Non-pigmented ciliary epithelial cell (primary cell): ENCODE measurements at places on chromosomes 3 and 15.

DNA sequence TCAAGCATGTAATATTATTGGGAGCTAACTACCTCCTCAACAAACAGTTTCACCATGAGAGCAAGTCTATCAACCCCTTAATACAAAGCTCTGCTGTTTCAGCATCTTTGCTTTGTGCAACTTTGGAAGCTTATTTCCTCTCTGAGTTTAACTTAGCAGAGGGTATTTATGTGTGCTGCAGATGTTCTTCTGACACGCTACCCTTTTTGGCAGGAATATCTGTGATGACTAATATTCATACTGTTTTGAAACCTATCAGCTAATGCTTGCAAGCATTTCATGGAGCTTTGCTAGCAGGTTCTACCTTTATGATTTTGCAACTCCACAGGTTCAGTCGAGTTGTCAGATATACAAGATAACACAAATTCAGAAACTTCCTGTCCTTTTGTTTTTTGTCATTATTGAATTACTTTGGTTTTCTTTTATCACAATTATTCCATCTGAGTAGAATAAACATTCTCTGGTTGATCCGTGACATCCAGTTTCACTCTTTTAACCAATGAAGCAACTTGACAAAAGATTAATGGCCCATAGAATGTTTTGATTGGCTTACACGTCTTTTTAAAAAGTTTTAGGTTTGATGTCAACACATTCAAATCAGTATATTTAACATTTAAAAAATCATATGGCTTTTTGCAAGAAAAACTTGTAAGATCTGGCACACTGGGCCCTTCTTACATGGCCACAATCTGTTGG lies 1.7 kb upstream of the SLC9A9 start:
- peak; percentile 47 for DNase-seq

- no peak for DNase-seq
Observed at GRCh38 chr3:175227126-175227525, 368.0 kb downstream of the NAALADL2 start.

DNA sequence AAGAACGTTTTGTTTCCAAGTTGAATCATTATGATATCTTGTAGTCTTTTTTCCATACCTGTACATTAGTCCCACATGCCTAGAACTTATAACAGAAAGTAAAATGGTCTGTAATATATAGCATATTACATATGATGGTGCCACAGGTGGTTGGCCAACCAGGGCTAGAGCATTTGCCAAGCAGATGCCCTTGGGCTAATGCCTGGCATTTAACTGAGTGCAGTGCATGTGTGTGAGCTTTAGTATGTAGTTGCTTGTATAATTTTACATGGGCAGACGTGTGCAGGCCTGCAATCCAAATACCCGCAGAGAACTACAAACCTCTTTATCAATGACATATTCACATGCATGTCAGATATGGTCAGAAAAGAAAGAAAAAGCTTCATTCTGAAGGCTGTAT lies 27.5 kb downstream of the THSD4 start:
- no peak for DNase-seq

DNA sequence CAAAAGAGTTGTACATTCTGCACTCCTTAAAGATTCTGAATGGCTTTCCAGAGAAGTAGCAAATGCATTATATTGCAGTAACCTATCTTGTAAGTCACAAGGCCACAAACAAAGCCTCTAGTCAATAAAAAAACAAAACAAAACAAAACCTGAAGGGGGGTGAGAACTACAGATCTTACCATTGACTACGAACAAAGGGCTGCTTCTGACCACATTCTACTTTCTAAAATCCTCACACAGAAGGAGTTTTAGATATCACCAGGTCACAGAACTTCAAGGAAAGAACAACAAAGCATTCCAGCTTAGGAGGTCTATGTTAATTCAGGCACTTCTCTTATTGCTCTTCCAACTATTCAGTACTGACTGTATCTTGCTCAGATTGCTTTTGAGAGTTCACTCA lies 343.0 kb downstream of the ZBTB20 start:
- no peak for DNase-seq

DNA sequence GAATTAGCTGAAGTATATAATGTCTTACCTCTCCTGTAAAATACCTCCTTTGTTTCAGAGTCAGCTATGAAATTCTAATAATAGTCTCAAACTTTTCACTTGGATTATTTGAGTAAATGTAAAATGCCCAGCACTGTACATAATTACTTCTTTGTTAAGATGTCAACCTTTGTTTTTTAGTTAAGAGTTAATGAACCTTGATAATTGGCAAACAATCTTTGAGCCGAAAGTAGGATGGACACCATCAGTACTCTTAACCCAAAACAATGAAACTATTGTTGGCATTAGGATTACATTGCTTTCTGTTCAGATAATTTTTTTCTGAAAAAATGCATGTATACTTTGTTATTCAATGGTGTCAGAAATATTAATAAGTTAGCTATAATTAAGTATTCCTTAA lies 3.0 kb upstream of the NECTIN3 start:
- no peak for DNase-seq

GRCh38 chr15:69526081-69527061 lies 73.8 kb downstream of the RPLP1 start:
- no peak for DNase-seq

GRCh38 chr3:48187579-48188265 lies 495 bp downstream of the CDC25A start:
- no peak for DNase-seq

GRCh38 chr3:194481525-194482195 lies 5.1 kb downstream of the ATP13A3 start:
- DNase-seq = no peak

DNA sequence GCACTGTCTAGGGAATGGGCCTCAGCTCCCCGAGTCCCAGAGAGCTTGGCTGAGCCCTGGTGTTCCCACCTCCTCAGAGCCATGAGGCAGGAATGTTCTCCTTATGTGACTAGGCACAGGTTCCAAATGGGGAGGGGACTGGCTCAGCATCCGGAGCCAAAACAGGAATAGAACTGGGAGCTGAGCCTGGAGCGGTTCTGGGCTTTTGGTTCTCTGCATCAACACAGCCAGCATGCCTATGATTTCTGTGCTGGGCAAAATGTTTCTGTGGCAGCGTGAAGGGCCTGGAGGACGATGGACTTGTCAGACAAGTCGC lies at the start of gene FAM131A:
TSS of gene FAM131A (plus strand) at position 202 of the 316 bp plus-strand sequence. CDS start at position 233, 31 bp downstream.
- no peak for DNase-seq

DNA sequence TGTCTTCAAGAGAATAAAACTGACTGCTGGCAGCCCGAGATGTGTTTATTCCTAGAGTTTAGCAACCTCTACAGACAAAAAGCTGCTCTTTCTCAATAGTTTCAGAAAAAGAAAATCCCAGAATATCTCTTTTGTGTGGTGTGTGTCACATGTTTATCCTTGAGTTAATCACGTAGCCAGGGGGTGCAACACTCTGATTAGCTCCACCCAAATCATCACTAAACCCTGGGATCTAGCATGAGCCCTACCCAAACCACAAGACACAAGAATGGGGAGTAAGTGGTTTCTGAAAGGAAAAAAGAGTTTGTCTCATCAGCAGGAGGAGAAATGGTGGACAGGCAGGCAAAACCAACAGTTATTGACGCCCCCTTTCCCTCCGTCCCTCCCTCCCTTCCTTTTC lies 78.5 kb upstream of the AGBL1 start:
- DNase-seq = no peak

GRCh38 chr3:116579840-116580239 lies 129.7 kb upstream of the TUSC7 start:
- DNase-seq = no peak

DNA sequence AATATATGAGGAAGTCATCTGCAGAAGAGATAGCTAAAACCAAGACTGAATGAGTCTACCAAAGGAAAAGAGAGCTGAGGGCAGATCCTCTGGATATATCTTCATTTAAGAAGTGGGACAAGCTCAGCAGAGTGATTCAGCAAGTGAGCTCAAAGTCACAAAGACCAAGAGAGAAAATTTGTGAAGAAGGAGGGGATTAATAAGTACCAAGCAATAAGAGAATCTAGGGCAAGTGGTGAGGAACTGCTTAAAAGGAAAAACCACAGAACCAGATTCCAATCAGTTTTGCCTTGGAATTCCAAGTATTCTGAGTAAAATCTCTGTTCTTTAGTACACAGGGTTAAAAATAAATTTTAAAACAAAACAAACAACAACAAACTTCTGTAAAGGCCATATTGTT lies 3.6 kb downstream of the EHHADH start:
- no peak for DNase-seq

DNA sequence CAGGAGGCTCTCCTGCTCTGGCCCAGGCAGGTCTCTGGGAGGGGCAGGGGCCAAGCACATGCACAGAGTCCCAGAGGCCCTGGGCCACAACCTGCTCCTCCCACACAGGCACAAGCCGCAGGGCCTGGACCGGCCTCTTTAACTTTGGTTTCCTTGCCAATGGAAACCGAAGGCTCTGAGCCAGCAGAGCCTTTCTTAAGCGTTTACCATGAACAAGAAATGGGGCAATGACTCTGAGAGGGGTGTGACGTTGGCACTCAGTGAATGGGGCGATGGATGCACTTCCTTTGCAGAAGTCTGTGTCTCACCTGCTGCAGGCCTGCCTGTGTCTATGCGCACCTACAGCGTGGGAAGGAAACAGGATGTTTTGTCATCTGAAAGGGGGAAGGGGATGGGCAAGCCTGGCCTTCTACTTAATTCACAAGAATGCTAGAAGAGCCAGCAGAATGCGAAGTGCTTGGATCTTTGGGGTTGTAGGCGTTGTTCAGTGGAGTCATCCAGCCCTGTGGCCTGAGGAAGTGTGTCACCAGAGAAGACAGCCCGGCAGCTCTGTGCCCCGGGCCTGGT lies 41.8 kb downstream of the IFT122 start:
- DNase-seq = no peak

GRCh38 chr3:37770336-37770735 lies 91.3 kb upstream of the CTDSPL start:
- DNase-seq = no peak

DNA sequence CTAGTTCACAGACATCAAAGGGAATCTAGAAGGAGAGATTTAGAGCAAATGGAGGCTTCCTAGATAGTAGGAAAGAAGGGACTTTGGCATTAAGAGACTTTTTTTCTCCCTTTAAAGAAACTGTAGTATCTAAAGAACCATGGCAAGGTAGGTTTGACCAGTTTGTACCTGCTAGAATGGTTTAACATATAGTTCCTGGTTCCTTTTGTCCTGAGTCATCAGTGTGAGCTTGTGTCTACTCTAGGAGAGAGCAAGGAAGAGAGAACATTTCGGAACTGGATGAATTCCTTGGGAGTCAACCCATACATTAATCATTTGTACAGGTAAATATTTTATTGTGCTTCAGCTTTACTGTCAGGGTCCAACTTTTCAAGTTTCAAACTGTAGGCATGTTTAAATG lies 29.6 kb upstream of the TRPC1 start:
- DNase-seq = no peak

- peak; percentile 9 for DNase-seq
Observed at GRCh38 chr15:76866716-76867321, 38.3 kb downstream of the SCAPER start.

GRCh38 chr15:41982133-41982930 lies 10.0 kb upstream of the EHD4 start:
- no peak for DNase-seq

GRCh38 chr3:147509448-147509847 lies 100.3 kb downstream of the ZIC1 start:
- no peak for DNase-seq

DNA sequence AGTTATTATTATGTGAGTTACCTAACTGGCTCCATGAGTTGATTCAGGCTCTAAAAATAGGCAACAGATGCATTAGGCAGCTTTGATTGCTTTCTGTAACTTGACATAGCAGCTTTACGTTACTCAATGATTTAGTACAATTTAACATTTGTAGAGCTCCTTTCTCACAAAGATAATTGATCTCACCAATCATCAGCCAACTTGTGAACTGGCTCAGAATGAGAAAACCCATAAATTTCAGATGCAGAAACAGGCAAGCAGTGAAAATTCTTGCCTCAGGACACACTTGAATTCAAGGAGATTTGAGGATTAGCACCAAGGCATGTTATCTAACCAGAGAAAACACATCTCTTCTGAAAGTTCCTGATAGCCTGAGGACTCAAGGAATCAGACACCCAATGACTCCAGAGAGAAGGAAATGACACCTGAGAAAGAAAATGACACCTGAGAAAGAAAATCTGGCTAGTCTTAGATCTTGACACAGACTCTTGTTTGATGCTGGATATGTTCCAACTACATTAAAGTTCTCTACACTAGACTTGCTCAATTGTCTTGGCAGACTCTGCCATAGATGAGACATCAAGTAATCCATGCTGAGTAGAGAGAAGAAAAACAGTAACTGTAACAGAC lies 315.1 kb upstream of the CBLB start:
- peak; percentile 34 for DNase-seq

- no peak for DNase-seq
Observed at GRCh38 chr3:114466816-114467215, 173.0 kb downstream of the TIGIT start.

DNA sequence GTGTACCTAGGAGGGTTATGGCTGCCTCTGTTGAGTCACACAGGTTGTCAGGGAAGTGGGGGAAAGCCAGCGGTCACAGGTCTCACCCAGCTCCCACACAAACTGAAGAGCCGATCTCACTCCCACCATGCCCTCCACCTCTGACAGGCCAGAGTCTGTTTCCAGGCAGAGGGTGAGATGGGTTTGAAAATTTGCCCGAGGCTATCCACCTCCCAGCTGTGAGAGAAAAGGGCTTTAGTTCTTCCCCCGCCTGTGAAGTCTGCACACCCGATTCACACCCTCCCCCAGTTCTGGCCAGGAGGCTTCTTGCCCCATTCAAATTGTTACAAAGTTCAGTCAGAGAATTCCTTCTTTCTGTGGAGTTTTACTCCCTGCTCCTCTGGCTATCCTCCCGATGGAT lies 446.9 kb downstream of the EDEM1 start:
- no peak for DNase-seq

- no peak for DNase-seq
Observed at GRCh38 chr15:62886431-62887071, 156.0 kb upstream of the TPM1 start.

DNA sequence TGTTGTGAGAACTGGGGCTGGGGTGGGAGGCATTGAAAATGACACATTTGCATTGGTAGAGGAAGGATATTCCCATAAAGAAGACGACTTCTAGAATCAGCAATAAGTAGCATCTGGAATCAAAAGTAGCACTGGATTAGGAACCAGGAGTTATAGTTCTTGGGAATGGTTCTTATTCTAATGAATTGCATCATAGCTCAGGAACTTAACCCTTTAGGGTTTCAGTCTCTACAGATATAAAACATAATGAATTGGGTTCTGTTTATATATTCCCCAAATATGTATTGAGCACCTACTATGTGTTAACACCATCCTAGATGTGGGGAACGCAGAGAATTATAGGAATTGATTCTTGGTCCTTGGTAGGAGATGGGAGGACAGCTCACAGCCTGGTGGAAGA lies 16.3 kb upstream of the SNRK start:
- no peak for DNase-seq

DNA sequence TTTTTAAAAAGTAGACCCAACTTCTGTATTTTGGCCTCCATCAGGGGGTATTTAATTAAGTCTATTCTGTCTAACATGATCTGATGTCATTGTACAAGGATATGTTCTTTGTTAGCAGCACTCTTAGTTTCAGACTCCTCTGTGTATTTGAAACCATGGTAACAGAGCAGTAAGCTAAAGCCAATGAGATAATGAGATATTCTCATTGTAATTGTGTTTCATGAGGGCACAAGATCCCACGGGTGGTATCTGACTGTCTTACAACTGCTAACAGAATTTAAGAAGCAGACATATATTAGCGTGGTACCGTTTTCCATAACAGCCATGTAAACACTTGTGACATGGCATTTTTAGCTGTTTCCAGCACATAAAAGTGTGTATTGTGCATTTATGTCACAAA lies 251.2 kb upstream of the VEPH1 start:
- no peak for DNase-seq

GRCh38 chr3:10988991-10989484 lies 3.5 kb upstream of the SLC6A1 start:
- DNase-seq = no peak

- DNase-seq = no peak
Observed at GRCh38 chr3:30567139-30567753, 39.2 kb upstream of the TGFBR2 start.
